ENCODE measurements at places on chromosomes 6 and 20. TPM values are rescaled to one million over a fixed set of nuclear protein-coding genes. Genes with fewer than 3 reads are reported as not detected.

- no peak for DNase-seq
These were observed 9.2 kb upstream of the TRERF1 start for GRCh38 chr6:42460883-42461282.

GRCh38 chr6:146361128-146361924 lies 182.3 kb upstream of the RAB32 start:
- DNase-seq: no peak

The TMEM181 gene
- total RNA-seq: 22.1 TPM

The DNMT3B gene
- 7.5 TPM for total RNA-seq

DNA sequence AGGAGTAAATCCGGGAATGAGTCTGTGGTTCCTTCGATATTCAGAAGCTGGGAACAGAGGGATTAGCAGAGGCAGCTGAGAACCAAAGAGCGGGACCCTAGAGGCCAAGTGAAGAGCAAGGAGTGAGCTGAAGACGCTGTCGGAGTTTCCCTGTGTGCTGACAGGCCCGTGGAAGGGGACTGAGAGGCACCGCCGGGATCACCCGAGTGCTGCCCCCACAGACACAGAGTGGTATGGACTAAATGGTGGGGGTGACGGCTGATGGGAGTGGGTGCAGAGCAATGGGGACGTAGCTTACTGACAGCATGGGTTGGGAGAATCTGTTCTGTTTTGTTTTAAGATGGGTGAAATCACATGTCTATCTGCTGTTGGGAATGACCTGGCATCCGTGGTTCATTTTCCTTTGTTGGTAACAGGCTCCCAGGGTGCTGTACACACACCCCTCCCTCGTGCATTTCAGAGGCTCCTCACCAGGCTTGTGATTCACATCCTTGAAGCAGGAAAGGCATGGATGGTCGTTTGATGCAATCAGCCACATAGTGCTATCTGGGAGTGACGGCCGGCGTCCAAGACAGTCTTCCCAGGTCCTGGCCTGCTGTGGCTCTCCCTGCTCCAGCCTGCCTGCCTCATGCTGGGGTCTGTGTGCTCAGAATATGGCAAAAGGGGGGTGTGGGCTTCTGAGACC lies 97.4 kb downstream of the THBS2 start:
- no peak for DNase-seq

The SLC22A2 gene
- total RNA-seq: not detected

The UBD gene
- 9.4 TPM for total RNA-seq

DNA sequence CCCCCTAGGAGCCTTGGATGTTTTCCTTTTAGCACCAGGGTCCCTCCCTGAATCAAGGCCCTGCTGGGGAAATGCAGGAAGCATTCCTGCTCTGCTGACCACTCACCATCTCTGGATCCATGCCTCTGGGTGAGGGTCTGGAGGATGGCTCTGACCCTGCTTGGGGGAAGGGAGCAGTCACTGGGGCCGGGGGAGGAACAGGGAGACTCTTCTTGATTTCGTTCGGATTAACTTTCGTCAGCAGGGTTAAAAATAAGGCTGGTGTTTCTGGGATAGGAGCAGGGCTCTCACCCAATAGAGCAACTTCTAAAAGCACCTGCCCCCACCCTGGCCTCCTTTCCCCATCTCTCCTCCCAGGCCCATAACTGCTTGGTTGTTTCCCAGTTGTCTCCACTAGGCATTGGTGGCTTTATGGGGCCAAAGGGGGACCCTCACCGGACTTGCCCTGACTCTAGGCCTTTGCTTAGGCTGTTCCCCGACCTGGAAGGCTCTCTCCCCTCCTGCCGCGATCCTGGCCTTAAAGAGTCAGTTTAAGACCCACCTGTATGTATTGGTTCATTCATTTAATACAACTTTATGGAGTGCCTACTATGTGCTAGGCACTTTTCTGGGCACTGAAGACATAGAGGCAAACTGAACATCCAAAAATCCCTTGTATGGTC lies 63.0 kb downstream of the JPH2 start:
- no peak for DNase-seq

- DNase-seq: no peak
These were observed 13.6 kb upstream of the GMDS start for GRCh38 chr6:2259002-2259494.

GRCh38 chr6:84549917-84550316 lies 214.5 kb downstream of the TBX18 start:
- no peak for DNase-seq

GRCh38 chr6:135938576-135939207 lies 87.2 kb downstream of the PDE7B start:
- DNase-seq: no peak

- DNase-seq: peak; percentile 9
These were observed 195.6 kb downstream of the HDGFL1 start for GRCh38 chr6:22765015-22765414.

DNA sequence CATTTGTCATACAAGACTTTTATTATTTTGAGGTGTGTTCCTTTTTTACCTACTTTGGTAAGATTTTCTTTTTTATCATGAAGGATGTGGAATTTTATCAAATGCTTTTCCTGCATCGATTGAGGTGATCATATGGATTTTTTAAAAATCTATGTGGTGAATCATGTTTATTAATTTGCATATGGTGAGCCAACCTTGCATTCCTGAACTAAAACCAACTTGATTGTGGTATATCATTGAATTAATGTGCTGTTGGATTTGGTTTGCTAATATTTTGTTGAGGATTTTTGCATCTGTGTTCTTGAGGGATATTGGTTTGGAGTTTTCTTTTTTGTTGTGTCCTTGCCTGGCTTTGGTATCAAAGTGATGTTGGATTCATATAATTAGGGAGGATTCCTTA lies 848.1 kb upstream of the EYS start:
- DNase-seq: no peak

The PTCRA gene
- not detected for total RNA-seq

- DNase-seq: no peak
These were observed 46.9 kb downstream of the CDS2 start for GRCh38 chr20:5173751-5174150.

DNA sequence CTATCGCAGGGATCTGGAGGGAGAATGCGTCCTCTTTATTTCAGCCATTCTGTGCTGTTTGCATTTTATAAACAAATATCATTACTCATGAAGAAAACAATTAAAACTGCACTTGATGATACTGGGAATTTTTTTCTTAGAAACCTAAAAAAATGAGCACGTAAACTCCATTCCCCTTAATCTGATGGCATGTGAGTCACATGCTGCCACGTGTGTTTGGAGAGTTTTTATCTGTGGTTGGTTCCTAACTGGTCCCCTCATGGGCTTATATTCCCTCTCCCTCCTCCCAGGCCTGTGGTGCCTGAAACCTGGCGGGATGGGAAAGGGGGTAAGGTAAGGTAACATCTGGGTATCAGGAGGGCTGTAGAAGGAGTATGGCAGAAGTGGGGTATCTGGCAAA lies 6.5 kb downstream of the PACSIN1 start:
- DNase-seq: no peak

The GNMT gene
- not detected for total RNA-seq

The PLAGL2 gene
- 16.6 TPM for total RNA-seq

All from kidney epithelial cell (primary cell).